Dermis microvascular lymphatic vessel endothelial cell (primary cell): ENCODE measurements at places on chromosomes 2 and 18.

DNA sequence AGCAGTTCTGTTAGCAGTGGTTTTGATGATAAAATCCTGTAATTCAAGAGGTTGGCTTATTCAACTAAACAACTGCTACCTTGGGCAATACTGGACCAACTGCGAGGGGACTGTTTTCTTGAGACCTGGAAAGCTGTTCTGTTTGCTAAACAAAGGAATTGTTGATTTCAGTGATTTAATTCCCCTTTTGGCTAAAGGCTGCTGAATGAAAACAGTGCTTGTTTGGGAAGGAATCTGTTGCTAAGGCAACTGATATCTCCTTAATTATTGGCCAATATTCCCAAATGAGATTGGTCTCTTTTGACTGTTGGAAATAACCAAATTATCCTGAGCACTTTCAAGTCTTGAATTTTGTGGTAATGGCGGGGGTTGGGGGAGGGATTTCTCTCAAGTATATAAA, 136.8 kb downstream of the CAMKMT start:
- no peak for DNase-seq

GRCh38 chr2:219835493-219835892, 208.1 kb downstream of the SLC4A3 start:
- no peak for DNase-seq

- no peak for DNase-seq
Measured at GRCh38 chr2:104476075-104476474, 377.8 kb upstream of the POU3F3 start.

GRCh38 chr2:156585457-156585856, 149.3 kb downstream of the GPD2 start:
- no peak for DNase-seq

GRCh38 chr2:240925191-240925567, 19.0 kb downstream of the CROCC2 start:
- DNase-seq: no peak

- no peak for DNase-seq
Measured at GRCh38 chr18:63173983-63174382, 145.6 kb downstream of the BCL2 start.

DNA sequence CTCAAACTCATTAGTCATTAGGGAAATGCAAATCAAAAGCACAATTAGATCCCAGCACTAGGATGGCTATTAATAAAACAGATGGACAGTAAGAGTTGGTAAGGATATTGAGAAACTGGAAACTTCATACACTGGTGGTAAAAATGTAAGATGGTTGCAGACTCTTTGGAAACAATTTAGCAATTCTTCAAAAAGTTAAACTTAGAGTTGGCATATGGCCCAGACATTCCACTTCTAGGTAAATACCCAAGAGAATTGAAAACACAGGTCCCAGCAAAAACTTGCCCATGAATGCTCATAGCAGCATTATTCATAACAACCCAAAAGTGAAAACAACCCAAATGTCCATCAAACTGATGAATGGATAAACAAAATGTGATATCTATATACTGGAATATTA, 84.9 kb upstream of the ZFP36L2 start:
- peak; percentile 78 for DNase-seq

- DNase-seq: peak; percentile 33
Measured at GRCh38 chr2:221572821-221573429, 821 bp upstream of the EPHA4 start.
